Umbilical cord (tissue), 2 donors: ENCODE measurements at places on chromosomes 3 and 15.

DNA sequence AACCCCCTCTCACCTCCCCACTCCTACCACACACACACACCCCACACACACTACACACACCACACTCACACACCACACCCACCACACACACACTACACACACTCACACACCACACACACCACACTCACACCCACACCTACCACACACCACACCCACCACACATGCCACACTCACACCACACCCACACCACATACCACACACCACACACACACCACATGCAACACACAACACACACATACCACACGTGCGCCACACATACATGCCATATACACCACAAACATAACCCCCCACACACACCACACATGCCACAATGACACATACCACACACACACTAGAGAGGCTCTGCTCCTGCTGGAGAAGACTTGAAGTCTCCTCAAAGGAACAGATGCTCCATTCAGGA lies 5.9 kb upstream of the ITPKA start:
- no peak for DNase-seq

GRCh38 chr15:36406366-36406765 lies 173.1 kb upstream of the CDIN1 start:
- no peak for DNase-seq

GRCh38 chr3:38002940-38003339 lies 12.4 kb downstream of the VILL start:
- no peak for DNase-seq

DNA sequence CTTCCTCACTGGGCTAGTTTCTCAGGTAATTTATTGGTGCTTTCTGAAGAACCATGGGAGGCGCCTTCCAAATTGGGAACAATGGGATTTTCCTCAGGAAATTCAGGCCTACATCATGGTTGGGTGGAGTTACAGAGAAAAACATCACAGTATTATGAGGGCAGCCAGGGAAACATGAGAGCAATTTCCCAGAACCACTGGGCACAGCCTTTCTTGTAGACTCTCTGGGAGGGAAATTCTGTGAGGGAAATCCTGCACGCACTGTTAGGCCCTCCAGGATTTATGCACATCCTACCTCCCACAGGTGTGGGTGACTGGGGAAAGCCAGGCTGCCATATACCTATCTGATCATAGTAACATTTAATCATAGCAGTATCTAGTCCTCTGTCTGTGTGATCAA lies 13.2 kb downstream of the POPDC2 start:
- DNase-seq, result peak; percentile 63

DNA sequence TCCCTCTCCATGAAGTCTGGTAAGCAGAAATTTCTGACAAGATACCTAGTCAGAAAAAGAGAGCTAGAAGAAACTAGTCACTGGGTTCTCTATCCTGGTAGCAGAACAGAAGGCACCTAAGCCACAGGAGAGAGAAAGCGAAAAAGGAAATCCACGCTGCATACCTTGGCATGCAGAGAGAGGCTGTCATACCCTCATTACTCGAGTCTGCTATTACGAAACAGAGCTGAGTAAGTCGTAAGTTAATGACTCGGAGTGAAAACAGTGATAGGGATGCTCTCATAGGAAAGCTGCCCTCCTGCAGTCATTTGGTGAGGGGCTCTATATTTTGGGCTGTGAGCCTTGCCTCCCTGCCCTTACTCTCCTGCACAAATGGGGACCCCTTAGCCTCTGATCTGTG lies 16.2 kb downstream of the CLRN1 start:
- no peak for DNase-seq

GRCh38 chr3:46368569-46368968 lies 2.2 kb upstream of the CCR5 start:
- peak; percentile 50 for DNase-seq

GRCh38 chr3:159724627-159725026 lies 264.0 kb upstream of the IL12A start:
- DNase-seq, result no peak

- DNase-seq, result peak; percentile 76
Observed at GRCh38 chr3:50150863-50151686, 4.0 kb upstream of the SEMA3F start.

DNA sequence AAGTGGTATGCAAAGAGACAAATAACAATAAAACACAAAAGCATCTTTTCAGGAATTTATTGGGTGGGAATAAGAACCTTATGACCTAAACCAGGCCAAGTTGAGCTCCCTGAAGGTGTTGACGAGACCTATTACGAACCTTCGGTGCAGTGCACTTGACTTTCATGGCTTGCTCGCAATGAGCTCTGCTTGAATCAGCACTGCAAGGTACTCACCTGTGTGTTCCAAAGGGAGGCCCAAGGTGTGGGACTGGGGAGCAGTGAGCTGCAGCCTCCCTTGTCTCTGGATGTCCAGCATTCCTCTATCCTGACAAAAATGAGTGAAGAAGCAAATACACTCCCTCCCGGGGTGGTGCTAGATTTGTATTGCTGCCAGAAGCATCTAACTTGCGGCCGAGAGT lies at the start of gene MDFIC2:
Gene MDFIC2, minus strand, starts transcription at position 303 of the 400 bp plus-strand sequence. CDS start 665 bp downstream, outside the sequence.
- no peak for DNase-seq

DNA sequence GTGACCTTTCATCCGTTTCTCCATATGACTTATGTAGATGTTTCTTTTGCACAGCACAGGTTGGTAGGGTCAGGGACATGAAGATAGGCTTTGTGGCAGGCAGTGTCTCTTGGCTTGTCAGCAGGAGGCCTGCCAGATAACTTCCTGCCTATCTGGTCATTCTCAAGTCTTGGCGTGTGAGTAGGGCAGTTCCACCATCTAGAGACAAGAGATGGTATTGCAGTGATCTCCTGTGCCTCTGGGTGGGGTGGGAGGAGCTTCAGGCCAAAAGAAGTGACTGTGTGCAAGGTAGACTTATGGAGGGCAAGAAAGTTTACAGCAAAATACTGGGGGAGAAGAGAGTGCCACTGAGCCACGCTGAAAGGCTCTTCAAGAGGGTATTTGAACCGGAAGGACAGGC lies 11.0 kb downstream of the TEX264 start:
- DNase-seq, result peak; percentile 91

GRCh38 chr3:48004694-48005093 lies 11.5 kb downstream of the MAP4 start:
- no peak for DNase-seq

GRCh38 chr3:155948476-155948875 lies 78.0 kb downstream of the GMPS start:
- no peak for DNase-seq

DNA sequence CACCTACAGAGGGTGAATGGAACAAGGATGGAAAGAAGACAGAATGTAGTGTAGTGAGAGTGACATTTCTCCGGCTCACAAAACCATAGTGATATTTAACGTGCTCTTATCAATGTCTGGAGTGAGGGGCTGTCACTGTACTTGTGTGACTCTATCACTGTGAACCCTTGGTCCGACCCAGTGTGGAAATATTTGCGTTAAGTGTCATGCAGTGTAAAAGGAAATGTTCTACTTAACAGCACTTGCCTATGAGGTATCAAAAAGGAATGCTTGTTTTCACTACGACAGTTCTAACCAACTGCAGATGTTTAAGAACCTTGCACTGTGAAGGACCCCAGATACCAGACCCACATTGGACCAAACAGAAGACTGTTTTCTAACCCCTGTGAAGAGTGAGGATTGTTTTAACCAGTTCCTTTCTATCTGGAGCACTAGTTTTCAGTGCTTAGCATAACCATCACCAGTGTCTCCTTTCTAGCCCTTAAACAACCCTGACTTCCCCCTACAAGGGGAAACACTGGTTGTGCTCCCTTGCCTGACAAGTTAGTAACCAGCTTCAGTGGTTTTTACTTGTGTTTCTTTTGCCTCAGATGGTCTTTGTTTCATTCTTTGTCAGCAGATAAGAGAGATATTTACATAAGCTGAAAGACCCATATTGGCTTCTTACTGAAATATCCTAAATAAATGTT lies 144.7 kb upstream of the ABHD17C start:
- peak; percentile 46 for DNase-seq

- no peak for DNase-seq
Observed at GRCh38 chr15:31344823-31345605, 18.4 kb downstream of the KLF13 start.

DNA sequence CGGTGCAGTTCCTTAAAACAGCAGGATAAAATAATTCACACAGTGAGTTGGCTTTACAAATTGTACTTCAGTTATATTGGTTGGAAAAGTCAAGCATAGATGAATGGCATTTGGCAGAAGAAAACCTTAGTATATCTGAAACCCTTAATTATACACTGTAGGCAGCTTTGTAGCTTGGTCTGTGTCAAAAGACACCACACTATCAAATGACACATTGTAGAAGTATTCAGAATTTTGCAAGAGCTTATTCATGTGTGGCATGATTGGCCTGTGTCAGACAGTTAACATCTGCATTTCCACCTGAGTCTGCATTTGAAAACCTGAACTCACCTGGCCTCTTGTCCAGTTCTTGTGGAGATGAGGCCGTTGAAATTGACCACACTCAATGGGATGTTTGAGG lies 13.8 kb downstream of the TMEM266 start:
- DNase-seq, result no peak

- peak; percentile 59 for DNase-seq
Observed at GRCh38 chr3:52088445-52089367, 32.3 kb upstream of the DUSP7 start.

GRCh38 chr3:159816512-159816911 lies 172.1 kb upstream of the IL12A start:
- no peak for DNase-seq

DNA sequence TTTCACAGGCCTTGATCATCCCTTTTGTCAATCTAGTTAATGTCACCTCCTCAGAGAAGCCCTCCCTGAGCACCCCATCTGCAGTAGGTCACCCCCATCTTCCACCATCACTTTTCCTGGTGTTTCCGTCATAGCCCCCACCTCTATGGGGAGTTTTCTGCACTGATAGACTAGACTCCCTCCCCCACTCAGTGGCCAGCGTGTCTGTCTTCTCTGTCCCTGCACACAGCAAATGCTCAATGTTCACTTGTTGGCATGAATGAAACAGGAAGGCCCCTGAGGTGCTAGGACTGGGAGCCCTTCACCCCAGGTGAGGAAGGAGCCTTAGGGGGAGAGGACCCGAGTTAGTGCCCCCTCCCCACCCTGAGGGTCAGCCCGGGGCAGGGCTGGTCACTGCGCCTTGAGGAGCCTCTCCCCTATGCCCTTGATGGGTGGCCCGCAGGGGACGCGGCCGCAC lies 15.8 kb upstream of the FANCD2 start:
- DNase-seq, result peak; percentile 17
